D341Med (cell line): ENCODE measurements at places on chromosomes 12 and 14.

DNA sequence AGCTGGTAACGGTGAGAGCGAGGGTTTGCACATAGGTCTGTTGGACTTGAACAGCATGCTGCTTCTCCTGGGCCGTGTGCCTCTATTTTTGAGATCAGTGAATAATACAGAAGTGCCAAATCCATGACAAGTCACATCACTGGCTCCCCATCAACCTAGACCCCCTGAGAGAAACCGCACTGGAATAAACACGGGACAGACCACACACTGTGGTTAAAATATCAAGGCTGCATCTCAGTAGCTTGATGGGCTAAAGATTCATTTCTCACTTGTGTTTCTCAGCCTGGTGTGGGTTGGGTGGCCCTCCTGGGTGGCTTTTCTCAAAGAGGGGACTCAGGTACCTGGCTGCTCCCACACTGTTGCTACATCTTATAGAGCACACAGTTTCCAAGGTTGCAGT is 191.0 kb downstream of the DICER1 start:
- no peak for DNase-seq

GRCh38 chr14:92459030-92459949 is 54.3 kb upstream of the RIN3 start:
- no peak for DNase-seq

DNA sequence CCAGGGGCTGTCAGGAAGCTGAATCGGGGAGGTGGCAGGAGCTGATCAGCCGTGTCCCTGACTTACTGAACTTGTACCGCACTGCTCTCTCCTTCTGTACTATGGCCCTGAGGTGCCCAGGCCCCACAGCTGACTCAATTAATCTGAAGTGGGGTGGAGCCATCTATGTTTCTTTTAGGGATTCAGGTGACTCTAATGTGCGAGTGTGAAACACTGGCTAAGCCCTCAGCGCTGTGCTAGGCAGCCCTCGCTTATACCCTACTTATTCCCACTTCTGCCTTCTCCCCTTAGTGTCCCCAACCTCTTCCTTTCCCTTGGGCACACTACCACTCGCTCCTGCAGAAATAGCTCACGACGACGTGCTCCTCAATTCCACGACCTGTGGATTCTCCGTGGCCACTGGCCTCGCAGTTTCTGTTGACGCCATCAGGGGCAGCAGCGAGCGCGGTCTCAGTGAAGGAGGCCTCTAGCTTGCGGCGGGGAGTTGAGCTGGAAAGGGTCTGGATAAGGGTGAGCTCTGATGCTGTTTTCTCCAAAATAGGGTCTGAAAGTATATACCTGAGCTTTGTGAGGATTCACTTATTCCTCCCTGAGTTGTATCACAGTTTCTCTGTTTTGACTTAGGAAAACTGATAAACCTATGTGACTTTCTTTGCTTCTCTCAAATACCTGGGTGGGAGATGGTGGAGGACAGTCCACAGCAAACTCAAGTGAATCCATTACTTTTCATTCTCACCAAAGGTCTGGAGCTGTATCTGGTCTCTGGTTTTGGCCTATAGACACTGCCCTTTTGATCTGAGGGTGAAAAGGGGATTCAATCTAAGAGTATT is 167.6 kb downstream of the SLC41A2 start:
- peak; percentile 70 for DNase-seq

GRCh38 chr14:67680121-67680602 is 5.7 kb upstream of the VTI1B start:
- no peak for DNase-seq
